Stimulated activated CD8-positive, alpha-beta memory T cell treated with anti-CD3 and anti-CD28 coated beads, Interleukin-15, amount 100 ng/mL, for 24 hours (primary cell): ENCODE measurements at places on chromosomes 12 and 14.

DNA sequence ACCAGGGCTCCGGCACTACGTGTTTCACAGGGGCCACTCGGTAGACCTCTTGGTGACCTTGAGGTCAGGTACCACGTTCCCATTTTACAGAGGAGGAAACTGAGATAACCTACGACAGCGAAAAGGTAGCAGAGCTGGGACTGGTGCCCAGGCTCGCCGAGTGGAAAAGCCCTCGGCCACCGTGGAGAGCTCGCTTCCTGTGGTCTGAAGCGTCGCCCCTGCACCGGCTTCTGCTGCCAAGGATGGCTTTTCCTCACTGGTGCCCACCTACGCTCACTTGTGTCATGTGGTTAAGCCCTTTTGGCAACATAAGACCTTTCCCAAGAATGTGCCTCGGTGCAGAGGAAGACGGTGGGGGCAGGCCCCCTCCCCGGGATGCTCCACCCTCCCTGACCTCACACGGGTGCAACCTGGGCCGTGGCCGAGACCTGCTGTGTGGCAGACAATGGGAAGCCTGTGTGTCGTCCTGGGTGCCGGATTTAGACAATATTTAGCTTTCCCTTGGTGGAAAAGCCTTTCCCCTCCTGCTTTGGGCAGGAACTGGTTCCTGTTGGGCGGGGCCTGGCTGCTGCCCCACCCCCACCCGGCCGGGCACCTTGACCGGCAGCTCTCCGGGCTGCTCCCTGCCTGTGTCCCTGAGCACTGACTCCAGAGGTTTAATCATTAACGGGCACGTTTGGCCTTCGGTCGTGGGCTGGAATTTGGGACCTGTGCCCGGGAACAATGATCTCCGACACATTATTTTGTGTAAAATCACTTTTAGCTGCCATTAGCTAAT is 32.4 kb upstream of the PPP1R13B start:
- no peak for DNase-seq

DNA sequence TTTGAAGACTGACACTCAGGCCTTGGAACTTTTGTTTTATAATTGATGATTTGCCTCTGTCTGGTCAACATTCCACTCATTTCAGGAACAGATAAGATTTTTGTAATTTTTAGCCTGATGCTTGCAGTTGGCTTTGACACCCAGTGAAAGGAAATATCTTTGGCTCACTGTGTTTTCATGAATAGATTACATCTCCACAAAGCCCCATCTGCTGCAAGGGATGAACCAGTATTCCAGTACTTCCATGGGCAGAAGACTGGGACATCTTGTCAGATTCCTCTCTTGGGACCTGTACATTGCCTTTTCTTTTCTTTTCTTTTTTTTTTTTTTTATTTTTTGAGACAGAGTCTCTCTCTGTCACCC is 28.4 kb downstream of the GSG1 start:
- DNase-seq, result no peak

- DNase-seq, result no peak
Observed at GRCh38 chr12:89346741-89347324, 5.5 kb downstream of the DUSP6 start.

DNA sequence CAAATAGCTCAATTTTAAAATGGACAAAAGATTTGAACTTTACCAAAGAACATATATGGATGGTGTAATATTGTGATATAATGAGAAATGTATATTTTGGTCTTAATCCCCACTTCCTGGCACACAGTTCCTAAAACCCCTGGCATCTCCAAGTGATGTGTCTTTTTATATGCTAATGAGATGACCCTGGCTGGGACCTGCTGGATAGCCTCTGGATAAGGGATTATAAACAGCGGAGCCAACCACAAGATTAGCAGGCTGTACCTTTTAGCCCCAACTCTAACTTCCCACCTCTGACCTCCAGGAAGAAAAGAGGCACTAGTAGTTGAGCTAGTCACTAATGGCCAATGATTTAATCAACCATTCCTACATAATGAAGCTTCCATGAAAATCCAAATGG is 130.0 kb downstream of the DPF3 start:
- no peak for DNase-seq
